ENCODE measurements at places on chromosomes 2 and 18.

GRCh38 chr2:22800412-22800811, 584.6 kb upstream of the KLHL29 start:
- no peak for DNase-seq

DNA sequence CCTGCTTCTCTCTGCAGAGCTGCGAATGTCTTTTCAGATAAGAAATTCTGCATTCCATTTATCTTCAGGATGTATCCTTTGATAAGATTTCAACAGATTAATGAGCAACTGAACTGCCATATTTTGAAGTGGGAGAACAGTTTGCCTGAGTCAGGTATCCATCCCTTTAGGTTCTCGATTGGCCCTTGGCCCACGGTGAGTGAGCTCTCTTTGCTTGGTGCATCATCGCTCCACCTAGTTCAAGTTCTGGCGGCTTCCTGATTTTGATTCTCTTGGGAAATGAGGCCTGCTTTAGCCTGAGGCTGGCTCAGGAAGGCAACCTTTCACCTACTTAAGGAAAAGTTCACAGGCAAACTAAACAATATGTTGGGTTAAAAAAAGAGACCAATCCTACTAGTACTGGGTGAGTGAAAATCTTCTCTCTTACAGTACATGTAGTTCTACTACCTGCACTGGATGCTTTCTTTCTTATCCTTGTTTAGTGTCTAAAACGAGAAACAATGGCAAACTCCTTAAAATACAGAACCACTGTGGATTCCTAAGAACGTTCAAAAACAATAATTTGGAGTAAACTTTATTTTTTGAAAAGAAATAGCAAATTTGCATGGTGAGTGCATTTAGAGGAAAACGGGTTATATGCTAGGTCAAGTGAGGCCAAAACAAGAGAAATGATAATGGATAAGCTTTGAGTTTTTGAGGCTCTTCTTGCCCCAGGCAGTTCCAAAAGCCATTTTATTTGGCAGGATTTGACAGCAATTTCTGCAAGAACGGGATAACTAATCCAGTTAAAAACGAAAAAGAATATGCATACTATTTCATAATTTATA, 837 bp upstream of the ACSL3 start:
- no peak for DNase-seq

DNA sequence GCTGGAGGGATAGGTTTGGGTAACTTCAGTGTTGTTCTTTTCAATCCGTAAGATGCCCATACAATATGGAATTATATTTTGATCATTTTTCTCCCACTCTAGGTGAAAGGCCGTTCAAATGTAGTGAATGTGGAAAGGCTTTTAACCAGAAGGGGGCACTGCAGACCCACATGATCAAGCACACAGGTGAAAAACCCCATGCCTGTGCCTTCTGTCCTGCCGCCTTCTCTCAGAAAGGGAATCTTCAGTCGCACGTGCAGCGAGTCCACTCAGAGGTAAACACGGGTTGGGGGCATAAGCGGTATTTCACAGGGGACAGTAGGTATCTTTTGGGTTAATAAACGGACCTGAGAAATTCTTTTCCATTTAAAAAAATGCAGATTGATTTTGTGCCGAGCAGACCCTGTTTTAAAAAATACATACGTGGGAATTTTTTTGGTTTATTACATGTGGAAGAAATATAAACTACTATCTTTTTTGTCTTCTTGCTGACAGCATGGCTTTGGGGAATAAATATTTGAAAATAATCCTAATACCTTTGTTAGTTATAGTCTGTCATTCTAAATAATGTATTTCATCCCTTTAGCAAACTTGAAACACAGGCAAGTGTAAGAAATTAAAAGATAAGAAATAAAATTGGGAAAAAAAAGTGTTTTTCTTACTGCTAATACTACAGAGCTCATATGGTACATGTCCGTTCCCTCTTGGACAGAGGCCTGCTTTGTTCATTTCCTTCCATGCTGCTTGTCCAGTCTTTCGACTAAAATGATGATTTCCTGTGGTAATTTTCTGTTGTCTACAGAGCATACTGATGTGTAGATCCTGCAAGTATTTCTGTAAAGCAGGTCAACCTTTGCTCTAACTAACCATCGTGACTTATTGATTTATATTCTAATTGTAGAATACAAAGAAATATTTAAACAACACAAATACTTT, 53.3 kb downstream of the ZNF236 start:
- DNase-seq, result peak; percentile 35

GRCh38 chr2:111702119-111702803, 181.7 kb downstream of the ANAPC1 start:
- DNase-seq, result peak; percentile 30

DNA sequence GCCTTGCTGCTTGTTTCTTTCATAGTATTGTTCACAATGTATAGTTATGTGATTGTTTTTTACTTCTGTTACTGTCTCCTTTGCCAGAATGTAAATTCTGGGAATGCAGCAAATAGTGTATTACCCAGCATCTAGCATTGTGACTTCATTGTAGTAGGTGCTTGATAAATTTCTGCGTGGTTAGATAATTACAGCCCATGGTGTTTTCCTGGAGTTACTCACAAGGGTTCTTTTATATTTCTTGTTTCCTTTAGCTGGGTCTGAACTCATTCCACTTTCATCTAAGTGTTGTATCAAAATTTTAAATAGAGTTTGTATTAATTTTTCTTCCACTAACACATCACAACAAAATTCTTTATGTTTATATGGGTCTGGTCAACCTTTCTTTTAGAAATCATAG, 132.6 kb downstream of the MAP4K4 start:
- no peak for DNase-seq

DNA sequence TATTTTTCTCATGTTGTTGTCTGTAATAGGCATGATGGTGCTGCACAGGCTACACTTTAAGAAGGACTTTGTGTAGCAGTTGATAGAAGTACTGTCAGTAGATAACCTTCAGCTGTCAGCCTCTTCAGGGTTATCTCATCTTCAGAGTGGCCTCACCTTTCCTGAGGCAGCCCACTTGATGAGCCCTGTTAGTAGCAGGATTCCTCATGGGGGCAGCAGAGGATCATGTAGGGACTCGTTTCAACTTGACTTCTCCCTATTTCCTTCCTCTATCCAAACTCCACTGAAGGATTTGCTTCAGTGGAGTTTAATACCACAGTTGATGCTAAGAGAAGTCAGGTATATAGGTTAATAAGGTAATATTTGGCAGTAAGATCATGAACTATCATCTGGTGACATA, 530.3 kb upstream of the FSIP2 start:
- DNase-seq, result peak; percentile 18

DNA sequence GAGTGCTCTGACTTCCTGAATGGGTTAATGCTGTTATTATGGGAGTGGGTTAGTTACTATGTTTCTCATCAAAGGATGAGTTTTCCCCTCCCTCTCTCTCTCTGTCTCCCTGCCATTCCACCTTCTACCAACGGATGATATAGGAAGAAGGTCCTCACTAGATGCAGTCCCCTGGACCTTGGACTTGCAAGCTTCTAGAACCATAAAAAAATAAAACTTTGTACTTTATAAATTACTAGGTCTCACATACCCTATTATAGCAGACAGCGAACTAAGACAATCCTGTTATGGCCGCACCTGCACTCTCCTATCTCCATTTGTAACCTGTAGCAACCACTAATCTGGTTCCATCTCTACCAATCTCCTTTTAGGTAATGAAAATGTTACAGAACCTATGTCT, 564.9 kb downstream of the CNTNAP5 start:
- DNase-seq, result no peak

Measured in NCI-H446 (cell line).